ENCODE measurements at places on chromosomes 13 and 19.

DNA sequence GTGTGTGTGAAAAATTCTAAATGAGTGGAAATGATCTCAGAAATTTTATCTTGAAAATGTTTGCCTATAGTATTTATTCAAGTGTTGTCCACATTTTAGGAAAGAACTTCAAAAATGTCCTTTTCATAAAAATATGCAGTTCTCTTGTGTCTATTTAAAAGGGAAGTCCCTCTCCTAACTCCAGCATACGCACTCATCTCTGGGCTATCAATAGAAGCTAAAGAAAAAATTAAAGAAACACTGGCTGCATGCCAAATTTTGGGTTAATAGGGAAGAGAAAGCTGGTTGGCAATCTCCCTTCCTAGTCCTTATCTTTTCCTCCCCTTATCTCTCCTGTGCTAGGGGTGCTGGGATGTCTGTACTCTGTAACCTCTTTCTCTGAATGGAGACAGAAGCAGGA lies 313.3 kb downstream of the ENOX1 start:
- DNase-seq = no peak

- no peak for DNase-seq
Measured at GRCh38 chr19:55086730-55087541, 11.3 kb downstream of the EPS8L1 start.

- DNase-seq = no peak
Measured at GRCh38 chr19:15398501-15399233, 19.1 kb upstream of the AKAP8 start.

DNA sequence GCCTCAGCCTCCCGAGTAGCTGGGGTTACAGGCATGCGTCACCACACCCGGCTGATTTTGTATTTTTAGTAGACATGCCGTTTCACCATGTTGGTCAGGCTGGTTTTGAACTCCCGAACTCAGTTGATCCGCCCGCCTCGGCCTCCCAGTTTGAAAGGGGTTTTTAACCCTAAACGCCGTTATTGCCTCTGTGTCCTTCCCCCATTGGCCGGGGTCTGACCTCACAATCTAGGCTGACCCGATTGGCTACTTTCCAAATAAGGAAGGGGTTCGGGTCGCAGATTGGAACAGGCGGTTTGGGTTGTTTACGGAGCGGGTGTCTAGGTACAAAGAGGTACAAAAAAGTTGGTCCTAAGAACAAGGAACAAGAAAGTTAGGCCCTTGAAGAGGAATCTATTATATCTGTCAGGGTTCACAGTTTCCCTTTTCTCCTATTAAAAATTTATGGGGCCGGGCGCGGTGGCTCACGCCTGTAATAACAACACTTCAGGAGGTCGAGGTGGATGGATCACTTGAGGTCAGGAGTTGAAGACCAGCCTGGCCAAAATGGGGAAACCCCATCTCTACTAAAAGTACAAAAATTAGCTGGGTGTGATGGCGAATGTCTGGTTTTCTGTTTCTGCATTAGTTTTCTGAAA lies 1.0 kb downstream of the ZNF253 start:
- DNase-seq = peak; percentile 22

- peak; percentile 74 for DNase-seq
Measured at GRCh38 chr19:42284066-42284501, 15.0 kb downstream of the CIC start.

GRCh38 chr13:98965325-98965724 lies 12.5 kb downstream of the DOCK9 start:
- no peak for DNase-seq

DNA sequence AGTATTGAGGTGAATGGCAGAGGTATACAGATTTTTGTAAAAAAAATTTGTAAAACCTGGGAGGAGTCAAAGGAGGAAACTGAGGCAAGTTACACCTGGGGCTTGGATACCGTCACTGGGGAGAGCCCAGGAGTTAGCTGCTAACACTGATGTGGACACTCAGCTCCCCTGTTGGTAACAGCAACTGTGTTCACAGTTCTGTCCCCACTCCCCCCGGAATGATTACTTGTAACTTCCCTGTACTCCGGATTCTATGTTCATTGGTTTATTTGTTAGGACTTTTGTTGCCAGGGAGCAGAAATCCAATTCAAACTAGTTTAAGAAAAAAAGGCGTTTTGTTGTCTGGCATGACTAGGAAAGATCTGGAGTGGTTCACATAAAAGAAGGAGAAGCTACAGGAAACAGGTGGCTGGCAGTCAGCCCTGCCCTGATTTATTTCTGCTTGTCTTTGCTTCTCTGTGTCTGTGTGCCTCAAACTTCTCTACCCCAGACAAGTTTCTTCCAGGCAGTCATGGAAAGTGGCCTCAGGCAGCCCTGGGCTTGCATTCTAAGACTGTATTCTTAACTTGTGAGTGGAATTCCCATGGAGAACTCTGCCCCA lies 2.3 kb upstream of the GPR12 start:
- no peak for DNase-seq

- DNase-seq = peak; percentile 11
Measured at GRCh38 chr13:19862481-19863313, 752 bp downstream of the ZMYM5 start.

DNA sequence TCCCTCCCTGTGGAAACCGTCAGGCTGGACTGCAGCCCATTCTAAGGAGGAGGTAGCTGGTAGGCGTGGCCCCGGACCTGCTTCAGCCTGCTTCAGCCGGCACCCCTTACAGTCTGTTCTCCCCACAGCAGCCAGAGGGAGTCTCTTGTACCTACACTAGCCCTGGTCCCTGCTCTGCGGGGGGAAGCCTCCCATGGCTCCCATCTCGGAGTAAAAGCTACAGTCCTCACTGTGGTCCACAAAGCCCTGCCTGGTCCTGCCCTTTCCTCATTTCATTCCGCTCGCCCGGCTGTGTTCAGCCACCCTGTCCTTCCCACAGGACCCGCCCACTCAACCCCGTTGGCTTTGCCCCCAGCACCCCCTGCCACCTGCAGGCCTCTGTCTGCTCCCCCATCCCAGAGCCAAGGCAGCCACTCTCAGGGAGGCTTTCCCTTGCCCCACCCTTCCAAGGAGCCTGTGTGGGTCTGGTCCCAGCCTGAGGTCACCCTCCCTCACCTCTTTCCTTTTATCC lies 1.3 kb downstream of the PGLYRP1 start:
- DNase-seq = no peak

DNA sequence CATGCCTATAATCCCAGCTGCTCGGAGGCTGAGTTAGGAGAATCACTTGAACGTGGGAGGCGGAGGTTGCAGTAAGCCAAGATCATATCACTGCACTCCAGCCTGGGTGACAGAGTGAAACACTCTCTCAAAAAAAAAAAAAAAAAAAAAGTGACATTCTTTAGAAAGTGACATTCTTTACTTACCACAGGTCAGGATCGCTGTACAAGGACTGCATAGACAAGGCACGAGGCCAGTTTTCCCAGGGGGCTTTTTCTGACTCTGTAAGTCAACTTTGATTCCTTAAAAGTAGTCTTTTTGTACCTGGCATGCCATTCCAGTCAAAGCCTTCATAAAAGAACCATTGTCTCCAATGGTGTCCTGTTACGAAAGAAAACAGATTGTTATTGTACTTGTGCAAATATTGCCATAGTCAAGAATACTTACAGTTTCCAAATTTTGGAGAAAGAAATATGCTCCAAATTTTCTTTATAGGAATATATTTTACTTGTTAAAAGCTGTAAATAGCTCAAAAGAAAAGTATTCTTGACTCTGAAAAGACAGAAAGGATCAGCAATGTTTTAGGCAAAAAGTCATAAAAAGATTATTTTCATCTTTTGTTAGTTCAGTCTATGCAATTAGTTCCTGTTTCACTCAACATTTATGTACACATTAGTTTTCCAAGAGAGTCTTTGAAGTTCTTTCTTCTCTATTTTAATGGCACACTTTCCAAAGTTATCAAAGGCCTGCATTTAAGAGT lies 39.3 kb downstream of the CEACAM1 start:
- DNase-seq = no peak

DNA sequence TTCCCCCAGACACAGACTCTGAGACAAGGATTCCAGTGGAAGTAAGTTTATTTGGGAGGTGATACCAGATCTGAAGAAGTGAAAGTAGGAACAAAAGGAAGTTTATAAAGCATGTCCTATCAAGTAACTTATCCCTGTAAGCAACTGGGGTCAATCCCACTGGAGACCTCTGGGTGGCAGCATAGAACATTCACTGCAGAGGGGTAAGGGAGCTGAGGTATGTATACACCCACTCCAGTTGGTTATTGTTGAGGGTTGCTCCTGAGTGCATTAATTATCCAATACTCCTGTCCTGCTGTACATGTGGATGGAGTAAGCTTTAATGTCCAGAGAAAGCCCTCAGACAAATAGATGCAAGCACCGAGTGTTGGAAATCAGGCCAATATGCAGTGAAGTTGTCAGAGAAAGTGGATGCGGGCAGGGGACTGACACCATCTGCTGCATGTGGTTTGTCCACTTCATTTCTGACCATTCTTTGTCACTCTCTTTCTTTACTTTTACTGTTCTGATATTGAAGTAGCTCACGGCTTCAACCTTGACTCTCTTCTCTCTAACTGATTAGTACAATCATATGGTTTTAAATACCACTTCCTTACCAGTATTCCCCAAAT lies 46.7 kb downstream of the NOTCH3 start:
- no peak for DNase-seq

- no peak for DNase-seq
Measured at GRCh38 chr19:4587527-4587926, 28.0 kb upstream of the SEMA6B start.

GRCh38 chr19:16142032-16142580 lies 1.4 kb upstream of the HSH2D start:
- DNase-seq = no peak

DNA sequence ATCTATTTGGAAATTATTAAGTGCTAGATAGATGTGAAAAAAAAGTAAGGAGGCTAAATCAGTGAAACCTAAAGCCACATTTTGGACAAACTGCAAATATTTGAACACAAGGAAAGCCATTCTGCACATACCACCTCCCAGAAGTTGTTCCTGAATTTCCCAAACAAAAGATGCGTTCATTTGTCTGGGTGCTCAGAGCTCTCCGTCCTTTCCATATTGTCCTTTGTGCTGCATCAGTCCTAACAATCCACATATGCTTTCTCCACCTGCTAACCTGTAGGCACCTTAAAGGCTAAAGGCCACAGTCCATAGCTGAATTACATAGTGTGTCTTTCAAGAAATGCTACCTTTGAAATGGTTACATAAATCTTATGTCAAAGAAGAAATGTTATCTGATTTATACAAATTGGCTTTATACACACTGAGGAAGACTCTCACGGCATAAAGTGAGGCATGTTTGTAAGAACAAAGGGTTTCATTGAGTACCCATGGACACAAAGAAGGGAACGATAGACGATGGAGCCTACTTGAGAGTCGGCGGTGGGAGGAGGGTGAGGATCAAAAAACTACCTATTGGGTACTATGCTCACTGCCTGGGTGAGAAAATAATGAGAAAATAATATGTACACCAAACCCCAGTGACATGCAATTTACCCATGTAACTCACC lies 182.0 kb downstream of the RGCC start:
- DNase-seq = no peak

- DNase-seq = no peak
Measured at GRCh38 chr13:79003989-79004898, 345.3 kb upstream of the OBI1 start.

DNA sequence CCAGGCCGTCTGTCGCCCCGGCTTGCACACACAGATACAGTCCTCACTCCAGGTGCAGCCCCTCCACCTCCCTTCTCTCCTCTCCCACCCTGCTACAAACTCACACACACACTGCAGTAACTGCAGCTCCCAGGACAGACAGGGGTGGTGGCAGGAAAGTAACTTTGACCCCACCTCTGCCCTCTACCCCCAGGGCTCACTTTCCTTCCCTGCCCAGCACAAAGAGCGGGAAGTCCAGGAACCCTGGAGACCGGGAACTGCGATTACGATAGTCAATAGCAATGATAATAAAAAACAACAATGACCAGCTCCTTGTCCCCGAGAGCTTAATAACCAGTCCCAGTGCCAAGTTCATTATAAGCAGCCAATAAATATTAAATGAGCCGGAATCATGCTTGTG lies at the start of gene CEACAM20:
Gene CEACAM20 (minus strand): TSS at position 140 of the 400 bp plus-strand sequence. CDS start 166 bp downstream, outside the sequence.
- no peak for DNase-seq

DNA sequence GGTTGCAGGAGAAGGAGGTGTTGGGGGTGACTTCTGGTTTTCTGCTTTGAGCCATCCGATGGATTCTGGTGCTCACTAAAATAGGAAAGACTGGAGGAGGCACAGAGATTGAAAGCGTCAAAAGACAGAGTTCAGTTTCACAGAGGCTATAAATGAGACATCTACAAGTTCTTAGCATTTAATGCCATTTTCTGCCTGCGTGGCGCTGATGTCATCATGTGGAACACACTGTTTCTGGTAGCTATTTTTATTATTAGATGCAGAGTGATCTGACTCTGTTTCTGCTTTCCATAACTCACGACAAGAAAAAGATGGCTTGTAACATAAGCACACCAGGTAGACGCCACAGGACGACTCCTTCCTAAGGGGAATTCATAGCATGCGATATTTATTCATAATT lies 3.3 kb upstream of the SLC39A3 start:
- no peak for DNase-seq

GRCh38 chr19:29855741-29856500 lies 44.1 kb downstream of the CCNE1 start:
- DNase-seq = no peak

DNA sequence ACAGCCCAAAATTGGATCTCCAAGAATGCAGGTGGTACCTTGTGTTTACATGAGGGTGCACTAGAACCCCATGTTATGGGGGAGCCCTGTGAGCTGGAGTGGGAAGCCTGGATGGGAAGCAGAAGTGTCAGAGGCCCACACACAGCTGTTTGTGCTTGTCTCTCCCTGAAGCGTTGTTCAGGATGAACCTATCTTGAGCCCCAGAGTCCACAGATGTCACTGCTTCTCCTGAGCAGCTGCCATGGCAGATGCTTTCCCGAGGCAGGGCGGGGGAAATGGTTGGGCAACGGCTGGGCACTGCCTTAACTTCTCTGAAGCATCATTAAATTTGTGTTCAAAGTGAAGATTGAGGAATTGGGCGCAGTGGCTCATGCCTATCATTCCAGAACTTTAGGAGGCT lies 17.1 kb upstream of the CHST8 start:
- DNase-seq = no peak

- DNase-seq = no peak
Measured at GRCh38 chr19:39341129-39341718, 997 bp upstream of the SAMD4B start.

DNA sequence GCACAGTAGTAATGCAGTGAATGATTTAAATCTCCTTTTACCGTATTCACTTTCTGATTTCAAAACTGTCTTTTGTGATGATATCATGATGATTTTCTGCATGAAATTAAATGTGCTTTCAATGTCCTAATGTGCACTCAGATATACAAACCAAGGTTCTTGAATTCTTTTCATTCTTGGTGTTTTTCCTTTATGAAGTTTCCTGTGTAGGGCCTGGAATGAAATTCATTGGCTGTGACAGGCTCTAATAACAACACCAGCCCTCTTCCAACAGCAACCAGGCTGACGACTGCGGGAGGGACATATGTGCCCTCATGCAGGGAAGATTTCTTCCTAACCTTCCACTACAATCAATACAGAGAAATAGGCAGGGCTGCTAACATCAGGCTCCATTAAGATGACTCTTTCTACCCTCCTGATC lies 1052.0 kb downstream of the DIAPH3 start:
- no peak for DNase-seq

- DNase-seq = no peak
Measured at GRCh38 chr13:24905242-24905641, 141.3 kb downstream of the RNF17 start.
